Central memory CD8-positive, alpha-beta T cell (primary cell): ENCODE measurements at places on chromosomes 2 and 18.

GRCh38 chr2:37708146-37708545 is 36.7 kb upstream of the CDC42EP3 start:
- DNase-seq: no peak

DNA sequence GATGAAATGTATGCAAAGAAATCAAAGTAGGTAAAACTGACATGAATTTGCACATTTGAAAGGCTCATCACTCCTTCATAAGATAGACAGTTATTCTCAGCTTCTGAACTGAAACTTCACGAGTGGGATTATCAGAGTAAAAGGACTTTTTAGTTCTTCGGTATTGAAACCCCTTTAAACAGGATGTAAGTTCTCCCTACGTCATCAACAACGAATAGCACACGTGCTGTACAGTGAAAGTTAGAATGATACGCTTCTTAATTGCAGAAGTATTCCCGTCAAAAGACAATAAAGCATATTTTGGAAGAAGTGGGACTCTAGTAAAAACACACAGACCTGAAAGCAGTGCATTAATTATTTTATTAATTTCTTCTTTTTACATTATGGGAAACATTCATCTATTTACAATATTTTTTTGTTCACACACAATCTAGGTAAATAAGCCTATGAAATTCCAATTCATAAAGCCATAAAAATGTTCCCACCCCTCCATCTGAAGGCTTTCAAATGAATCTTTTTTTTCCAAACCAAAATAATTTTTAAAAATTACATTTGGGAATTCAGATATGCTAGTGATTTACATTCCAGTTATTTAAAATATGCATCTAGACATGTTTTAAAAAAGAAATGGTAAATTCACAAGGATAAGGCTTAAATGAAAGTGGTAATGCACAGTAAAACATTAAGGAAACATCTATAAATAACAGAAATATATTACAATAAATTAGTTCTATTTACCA is 45.9 kb downstream of the TGIF1 start:
- DNase-seq: no peak

DNA sequence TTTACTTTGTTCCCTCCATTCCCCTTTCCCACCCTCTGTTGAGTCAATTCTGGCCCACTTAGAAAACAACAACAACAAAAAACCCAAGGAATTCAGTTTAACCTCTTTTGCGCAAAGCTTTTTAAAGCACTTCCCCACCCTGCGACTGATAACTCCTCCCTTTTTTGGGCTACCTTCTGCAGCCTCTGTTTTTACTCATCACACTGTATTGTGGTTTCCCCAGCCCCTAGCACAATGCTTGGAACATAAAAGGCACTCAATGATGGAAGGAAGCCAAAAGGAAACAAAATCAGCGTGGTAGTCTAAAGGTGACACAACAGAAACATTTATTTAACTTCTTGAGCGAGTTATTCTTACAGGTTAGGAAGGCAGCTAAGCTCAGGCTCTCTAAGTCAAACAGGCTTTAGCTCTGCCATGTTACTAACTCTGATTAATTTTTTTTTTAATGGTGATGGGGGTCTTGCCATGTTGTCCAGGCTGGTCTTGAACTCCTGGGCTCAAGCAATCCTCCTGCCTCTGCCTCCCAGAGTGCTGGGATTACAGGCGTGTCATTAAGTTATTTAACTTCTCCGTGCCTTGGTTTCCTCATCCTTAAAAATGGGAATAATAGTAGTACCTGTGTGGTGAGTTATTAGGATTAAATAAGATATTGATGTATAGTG is 1.3 kb downstream of the CEP68 start:
- DNase-seq: no peak

DNA sequence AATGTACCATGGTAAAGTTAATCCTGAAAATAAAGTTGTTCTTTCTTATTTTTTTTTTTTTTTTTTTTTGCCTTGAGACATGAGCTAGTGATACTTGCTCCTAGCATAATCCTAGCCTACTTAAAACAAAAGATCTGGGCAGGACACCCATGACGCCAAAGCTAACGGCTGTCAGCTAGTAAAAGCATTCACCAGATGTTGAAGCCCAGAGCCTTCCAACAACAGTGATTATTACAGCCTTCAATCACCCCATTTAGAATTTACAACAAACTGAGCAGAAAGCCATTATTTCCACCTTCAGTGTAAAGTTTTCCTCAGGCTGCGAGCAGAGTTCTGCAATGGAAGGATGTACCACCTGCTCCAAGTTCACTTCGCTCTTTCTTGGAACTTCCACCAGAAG is 259.5 kb downstream of the SP3 start:
- DNase-seq: no peak

DNA sequence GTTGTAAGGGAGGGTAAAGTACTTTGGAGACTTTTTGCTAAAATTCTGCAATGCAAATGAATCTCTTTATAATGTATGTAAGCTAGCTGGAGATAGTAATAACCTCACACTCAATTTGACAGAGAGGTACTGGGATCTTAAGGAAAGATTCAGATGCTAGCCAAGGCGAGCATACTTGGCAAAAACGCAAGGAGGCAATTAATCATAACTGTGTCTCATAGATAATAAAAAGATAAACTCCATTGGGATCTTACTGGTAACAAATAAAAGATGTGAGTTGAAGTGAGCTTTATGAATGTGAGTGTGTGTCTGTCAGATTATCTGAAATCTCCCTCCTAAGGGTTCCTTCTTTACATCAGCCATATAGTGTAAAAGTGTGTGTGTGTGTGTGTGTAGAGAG is 533.0 kb downstream of the TMX3 start:
- DNase-seq: no peak

GRCh38 chr2:23294238-23294637 is 90.7 kb upstream of the KLHL29 start:
- no peak for DNase-seq

DNA sequence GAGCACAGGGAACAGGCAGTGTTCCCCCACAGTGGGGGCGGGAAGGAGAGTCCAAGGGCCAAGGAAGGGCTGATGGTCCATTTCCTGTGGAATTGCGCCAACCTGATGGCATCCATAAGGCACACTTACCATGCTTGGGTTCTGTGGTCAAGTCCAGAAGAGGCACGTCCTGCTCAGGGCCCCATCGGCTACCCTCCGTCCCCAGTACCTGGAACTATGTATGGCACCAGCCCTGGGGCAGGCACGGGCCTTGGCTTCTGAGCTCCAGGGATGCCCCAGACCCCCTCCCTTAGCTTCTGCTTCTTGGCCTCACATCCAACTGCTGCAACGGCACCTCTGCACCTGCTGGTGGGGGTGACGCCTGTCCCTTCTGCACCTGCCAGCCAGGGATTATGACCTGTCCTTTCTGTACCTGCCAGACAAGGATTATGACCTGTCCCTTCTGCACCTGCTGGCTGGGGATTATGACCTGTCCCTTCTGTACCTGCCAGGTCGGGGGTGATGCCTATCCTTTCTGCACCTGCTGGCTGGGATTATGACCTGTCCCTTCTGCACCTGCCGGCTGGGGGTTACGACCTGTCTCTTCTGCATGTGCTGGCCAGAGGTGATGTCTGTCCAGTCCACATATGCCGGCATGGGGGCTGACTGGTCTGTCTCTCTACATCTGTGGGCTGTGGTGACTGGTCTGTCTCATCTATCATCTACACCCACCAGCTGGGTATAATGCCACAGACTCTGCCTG is 45.4 kb upstream of the SNTG2 start:
- DNase-seq: peak; percentile 7

DNA sequence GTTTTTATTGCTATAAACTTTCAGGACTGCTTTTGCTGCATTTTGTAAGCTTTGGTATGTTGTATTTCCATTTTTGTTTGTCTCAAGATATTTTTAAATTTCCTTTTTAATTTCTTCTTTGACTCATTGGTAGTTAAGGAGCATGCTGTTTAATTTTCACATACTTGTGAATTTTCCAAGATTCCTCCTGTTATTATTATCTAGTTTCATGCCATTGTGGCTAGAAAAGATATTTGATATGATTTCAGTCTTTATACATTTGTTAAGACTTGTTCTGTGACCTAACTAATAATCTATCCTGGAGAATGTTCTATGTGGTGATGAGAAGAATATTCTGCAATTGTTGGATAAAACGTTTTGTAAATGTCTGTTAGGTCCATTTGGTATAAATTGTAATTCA is 62.1 kb downstream of the NUP35 start:
- DNase-seq: no peak

GRCh38 chr18:75545189-75545588 is 117.7 kb upstream of the SMIM21 start:
- no peak for DNase-seq
